C1 segment of cervical spinal cord (tissue), 14 donors: ENCODE measurements at places on chromosomes 11 and 22.

- DNase-seq = no peak
Observed at GRCh38 chr11:44316659-44317240, 6.8 kb upstream of the ALX4 start.

GRCh38 chr11:74826901-74827300 lies 78.3 kb downstream of the RNF169 start:
- no peak for DNase-seq

DNA sequence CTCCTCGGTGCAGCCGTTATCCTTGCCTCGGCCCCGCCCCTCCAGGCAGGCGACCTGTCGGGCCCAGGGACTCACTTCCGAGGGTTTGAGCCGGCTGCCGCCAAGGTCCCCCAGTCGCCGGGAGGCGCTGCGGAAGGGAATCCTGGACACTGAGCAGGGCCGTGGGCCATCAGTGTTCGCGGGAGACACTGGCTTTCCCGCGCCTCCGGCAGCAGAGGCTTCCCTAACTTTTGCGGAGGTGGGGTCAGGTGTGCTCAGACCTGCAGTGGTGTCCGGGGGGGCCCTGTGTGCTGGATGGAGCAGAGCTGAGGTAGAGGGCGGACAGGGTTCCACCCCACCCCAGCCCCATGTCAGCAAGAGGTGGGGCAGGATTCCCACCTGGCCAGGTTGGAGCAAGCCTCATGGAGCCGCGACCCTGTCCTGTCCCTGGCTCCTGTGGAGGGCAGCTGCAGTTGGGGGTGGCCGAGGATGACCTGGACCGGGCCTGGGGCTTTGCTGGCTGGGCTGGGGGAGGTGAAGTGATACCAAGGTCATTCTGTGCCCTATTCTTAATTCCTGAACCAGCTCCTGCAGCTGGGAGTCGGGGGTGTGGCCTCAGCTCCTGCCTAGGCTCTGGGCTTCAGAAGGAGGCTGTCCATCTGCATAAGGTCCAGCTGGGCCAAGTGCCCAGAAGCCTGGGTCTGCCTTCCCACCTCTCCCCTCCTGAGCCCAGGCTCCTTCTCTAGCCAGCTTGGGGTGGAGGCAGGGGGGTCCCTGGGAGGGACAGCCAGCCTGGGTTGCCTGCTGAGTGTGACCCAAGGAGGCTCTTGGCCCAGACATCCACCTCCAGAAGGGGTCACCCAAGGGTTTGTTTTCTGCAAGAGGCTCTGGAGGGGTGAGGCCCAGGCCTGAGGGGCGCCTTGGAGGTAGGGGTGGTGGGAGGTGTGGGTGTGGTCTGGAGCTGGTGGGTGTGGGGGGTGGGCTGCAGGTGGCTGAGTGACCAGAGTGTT lies 8.4 kb downstream of the TSPAN4 start:
- DNase-seq = peak; percentile 62

DNA sequence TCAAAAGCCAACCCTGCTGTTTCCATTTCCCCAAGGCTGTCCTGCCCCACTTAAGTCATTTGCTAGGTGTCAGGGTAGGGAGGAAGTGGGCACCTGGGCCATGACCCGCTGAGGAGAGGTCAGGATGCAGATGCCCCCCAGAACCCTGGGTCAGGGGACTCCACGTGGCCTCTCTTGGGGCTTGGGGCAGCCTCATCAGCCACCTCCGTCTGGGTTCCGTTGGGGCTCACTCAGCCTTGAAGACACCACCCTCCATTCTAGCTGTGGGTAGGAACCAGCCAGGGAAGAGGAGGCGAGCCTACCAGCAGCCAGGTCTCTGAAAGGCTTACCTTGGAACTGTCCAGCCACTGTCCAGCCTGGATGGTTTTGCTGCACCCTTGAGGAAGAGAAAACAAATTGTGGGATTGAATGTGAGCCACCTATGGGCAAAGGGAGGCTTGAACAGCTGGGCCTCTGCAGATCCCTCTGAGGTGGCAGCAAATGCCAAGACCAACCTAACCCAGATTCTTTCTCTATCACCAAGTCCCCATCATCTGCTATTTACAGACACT lies 2.5 kb downstream of the APOL4 start:
- no peak for DNase-seq

- peak; percentile 65 for DNase-seq
Observed at GRCh38 chr22:19970479-19971275, 29.1 kb upstream of the TXNRD2 start.
